ENCODE measurements at places on chromosomes 13 and 19.

DNA sequence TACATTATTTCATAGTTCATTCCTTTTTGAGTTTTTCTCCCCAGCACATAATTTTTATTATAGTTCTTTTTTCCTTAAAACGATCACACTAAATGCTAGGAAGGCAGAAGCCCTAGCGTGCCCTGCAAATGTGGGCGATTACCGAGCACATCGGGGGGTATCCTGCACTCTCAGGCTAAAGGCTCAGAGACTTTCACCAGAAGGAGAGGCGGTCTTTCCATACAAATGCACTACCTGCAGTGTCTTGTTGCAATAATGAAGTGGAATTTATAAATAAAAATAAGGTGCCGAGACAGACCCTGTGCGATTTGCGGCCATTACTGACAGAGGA, 29.3 kb upstream of the SPACA7 start:
- no peak for DNase-seq

GRCh38 chr13:38369058-38369457, 19.4 kb downstream of the UFM1 start:
- no peak for DNase-seq

- no peak for DNase-seq
Observed at GRCh38 chr13:99429670-99430069, 71.6 kb upstream of the TM9SF2 start.

DNA sequence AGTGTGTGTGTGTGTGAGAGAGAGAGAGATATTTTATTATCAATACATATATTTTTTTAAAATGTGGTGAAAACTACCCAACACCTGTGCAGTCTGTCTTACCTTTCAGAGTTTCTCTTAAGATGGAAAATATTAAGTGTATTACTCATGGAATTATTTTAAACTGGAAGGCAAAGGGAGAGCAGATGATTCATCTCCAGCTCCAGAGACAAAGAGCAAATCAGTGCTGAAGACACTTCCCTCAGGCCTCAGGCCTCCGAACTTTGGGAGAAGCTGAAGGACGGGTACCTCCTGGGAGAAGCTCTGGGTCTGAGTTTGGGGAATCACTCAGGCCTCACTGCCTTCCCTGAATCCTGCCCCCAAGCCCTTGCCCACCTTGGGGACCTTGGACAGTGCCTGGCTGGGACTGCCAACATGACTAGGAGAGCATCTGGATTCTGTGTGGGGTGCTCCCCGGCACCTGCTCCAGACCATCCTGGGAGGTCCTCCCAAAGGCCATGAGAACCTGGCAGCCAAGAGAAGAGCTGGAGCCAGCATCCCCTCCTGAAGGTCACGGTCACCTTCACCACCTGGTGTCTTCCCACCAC, 170.4 kb upstream of the UBL3 start:
- DNase-seq = no peak

DNA sequence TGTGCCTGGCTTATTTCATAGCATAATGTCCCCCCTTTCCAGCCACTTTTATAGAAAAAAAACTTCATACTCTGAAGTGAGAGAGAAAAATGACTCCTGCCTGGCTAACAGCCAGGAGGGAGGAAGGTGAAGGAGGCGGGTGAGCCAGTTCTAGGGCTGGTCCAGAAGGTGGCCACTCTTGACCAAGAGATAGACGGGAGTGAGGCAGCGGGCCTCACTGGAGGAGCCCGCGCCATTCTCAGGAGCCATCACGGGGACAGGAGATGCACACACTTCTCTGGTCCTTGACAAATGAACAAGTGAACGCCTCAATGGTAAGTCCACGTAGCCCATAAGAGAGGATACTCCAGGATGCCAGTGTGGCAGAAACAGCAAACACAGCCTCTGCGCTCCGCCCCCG, 231.4 kb downstream of the UQCRFS1 start:
- DNase-seq = no peak

DNA sequence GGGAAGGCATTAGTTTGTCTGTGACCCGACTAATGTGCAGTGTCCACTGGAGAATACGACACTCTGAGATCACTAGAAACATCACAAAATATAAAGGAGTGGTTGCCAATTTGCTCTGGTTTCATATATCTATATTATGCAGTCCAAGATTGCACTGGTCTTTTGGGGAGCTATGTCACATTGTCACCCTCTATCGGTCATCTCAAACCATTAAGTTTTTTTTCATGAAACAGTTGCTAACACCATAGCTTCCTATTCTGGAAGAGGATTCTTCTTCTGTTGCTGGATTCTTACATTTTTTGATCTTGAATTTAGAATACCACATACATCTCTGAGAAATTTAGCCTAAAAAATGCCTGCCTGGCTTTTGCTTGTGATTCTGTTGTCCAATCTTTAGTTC, 168.6 kb downstream of the LACC1 start:
- DNase-seq = no peak
